ENCODE measurements at places on chromosomes 12 and 14.

- no peak for DNase-seq
Measured at GRCh38 chr14:53651096-53651740, 305.4 kb downstream of the BMP4 start.

DNA sequence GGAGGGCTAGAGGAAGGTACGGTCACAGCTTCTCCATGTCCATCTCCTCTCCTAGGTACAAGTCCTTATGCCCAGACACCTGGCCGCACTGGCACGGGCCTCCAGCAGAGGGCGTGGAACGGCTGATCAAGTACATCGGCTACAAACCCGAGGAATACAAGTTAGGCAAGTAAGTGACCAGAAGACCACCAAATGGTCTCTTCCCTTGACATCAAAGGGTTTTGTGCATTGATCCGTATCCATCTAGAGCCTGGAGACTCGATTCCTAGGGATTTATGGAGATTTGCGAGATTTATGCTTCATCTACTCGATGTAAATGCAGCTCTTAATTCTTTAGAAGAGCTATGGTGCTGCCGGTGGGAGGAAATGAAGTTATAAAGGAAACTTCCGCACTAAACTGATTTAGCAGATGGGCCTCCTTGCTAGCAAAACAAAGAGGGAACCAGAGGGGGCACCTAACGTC is 44.2 kb downstream of the KCTD10 start:
- DNase-seq = no peak

GRCh38 chr12:51048661-51049251 is 629 bp downstream of the LETMD1 start:
- DNase-seq = no peak

GRCh38 chr14:100712490-100712889 is 14.2 kb upstream of the DLK1 start:
- no peak for DNase-seq

GRCh38 chr14:102594514-102595175 is 2.2 kb downstream of the RCOR1 start:
- no peak for DNase-seq

GRCh38 chr14:58332561-58332960 is 34.2 kb downstream of the ARID4A start:
- no peak for DNase-seq

DNA sequence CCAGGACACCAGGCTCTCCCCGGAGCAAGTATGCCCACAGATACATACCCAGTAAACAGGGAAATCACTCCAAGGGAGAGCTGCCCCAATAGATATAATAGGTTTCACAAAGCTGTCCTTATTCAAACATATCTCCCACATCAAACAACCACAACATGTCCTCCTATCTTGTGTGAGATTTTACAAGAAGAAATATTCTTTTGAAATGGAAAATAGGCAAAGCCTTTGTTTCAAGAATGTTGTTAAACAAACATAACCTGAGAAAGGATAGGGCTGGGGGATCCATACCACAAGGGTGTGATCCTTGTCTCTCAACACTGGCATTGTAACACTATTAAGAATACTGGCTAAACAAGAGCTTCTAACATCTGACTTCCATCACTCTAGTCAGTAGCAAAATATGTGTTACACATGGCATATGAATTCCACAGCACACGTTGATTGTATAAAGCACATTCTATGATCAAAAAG is 32.9 kb downstream of the LGR5 start:
- no peak for DNase-seq

- no peak for DNase-seq
Measured at GRCh38 chr14:102539544-102540314, 30.2 kb upstream of the ANKRD9 start.

DNA sequence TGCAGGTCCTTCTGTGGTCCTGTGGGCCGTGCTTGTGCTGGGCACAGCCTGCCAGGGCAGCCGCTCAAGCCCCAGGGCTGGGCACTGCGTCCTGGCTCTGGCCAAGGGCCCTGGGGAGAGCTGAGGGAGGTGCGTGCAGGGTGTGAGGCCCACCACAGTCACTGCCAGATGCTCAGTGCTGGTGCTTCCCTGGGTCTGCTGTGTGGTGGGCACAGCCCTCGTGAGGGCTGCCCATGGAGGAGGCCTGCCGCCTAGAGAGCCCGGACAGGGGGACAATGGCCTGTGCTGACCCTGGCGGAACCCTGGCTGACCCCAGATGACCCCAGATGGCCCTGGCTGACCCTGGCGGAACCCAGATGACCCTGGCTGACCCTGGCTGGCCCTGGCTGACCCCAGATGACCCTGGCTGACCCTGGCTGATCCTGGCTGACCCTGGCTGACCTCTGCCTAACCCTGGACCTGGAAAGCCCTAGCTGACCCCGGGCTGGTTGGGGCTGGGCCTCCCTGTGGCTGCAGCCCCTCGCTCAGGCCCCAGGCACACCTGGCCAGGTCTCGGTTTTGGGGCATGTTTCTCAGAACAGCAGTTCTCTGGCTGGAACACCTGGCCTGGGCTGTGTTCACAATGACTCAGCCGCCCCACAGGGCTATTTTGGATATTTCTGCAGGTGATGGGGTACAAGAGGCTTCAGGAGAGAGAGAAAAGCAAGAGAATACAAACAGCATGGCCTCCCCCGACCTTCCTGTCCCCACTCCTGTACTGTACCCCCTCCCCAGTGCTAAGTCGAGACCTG is 55.4 kb downstream of the TMEM121 start:
- no peak for DNase-seq

DNA sequence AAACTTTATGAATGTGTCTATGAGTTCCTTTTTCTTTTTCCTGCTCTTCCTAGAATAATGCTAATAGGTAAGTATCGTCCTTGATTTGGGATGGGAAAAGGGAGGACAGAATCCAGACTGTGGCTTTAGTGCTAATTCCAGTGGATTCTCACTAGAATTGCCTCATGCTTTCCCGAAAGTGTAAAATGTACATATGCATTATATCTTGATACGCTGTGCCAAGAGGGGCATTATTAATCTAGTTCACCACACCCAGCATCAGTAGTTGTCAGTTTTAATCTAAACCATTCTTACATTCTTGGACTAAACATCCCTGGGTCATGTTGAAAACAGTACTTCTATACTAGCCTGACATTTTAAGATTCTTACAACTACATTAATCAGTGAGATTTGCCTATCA is 49.3 kb downstream of the GCH1 start:
- no peak for DNase-seq

GRCh38 chr12:54882079-54882478 is 27.8 kb downstream of the MUCL1 start:
- DNase-seq = no peak

DNA sequence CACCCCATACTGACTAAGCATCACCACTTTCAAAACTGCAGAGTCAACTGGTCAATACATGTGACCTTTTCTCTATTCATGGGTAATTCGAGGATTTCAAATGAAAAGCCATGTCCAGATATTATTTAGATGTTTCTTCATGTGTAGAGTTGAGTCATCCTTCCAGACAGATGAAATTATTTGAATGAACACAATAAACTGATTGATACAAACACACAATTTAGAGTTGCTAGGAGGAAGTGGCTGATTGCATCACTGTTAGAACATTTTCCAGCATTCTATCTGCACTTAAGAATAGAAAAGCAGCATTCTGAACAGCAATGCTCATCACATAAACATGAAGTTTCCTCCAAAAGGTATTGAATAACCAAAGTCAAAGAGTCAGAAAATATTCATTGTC is 273.5 kb upstream of the SOX5 start:
- DNase-seq = no peak

DNA sequence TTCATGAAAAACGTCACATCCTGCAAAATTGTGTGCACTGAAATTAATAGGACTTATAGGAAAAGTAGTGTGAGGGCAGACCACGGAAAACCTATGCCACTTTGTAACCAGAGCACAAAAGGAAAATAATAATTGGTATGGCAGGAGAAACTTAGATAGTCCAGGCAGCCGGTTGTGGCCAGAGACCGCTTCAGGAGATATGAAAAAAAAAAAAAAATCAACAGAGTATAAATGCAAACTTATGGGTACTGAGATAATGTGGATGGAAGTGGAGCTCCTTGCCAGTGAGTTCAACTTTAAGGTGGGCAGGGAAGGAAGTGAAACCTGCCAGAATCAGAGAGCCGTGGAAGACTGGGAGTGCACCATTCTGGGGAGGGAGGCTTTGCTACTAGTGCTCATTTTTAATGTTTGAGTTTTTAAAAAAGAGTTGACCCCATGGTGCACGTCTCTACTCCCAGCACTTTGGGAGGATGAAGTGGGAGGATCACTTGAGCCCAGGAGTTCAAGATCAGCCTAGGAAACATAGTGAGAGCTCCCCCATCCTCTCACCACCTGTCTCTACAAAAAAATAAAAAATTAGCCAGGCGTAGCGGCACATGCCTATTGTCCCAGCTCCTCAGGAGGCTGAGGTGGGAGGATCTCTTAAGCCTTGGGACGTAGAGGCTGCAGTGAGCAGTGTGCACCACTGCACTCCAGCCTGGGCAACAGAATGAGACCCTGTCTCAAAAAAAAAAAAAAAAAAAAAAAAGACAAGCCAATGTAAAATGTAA is 34.3 kb upstream of the METAP2 start:
- DNase-seq = no peak

GRCh38 chr12:12887471-12887870 is 3.9 kb upstream of the GPRC5A start:
- DNase-seq = no peak

GRCh38 chr14:30872602-30873001 is 1.8 kb upstream of the COCH start:
- DNase-seq = no peak

GRCh38 chr12:132056320-132056719 is 87.8 kb downstream of the DDX51 start:
- DNase-seq = no peak

DNA sequence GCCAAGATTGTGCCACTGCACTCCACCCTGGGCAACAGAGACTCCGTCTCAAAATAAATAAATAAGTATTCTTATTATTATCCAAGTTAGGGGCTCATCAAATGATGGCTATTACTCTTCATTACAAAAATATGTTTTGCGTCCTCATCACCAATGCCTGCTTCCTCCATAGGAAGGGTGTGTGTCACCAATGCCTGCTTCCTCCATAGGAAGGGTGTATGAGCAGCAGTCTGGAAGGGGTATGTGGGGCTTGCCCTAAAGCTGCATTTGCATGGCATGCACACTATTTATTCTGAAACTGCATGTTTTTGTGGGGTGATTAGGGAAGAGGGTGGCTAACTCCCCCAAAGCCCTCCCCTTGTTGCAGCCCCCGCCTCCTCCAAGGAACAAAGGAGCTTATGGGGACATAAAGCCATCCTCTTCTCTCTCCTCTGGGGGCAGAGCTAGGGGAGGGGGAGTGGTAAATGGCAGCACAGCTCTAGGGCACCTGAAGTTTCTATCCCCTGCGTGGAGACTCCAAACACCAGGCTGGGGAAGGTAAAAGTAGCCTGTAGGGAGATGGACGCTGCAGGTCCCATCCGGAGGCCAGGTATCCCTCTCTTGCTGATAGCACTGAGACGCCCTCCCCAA is 1.3 kb downstream of the CAMKK2 start:
- no peak for DNase-seq

- DNase-seq = no peak
Measured at GRCh38 chr12:95701722-95702418, 88.7 kb downstream of the NTN4 start.

- DNase-seq = no peak
Measured at GRCh38 chr12:120538281-120539156, 4.4 kb downstream of the RNF10 start.

DNA sequence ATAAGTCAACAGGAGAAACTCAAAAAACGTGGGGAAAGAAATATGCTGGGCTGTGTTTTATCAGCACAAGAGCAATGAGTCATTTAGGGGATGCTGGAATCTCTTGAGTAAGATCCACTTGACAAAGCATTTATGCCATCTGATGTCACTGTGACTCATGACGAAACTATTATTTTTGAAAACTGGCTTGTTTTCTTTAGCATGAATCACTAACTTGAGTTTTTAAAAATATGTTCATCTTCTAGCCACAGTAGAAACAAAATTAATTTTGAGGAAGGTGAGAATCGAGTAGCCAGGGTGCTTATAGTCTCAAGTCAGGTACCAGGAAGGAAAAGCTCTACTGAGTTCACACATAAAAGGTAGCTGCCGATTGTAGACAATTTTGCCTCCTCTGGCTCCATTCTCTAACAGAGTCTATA is 456.2 kb upstream of the MGAT4C start:
- DNase-seq = no peak

DNA sequence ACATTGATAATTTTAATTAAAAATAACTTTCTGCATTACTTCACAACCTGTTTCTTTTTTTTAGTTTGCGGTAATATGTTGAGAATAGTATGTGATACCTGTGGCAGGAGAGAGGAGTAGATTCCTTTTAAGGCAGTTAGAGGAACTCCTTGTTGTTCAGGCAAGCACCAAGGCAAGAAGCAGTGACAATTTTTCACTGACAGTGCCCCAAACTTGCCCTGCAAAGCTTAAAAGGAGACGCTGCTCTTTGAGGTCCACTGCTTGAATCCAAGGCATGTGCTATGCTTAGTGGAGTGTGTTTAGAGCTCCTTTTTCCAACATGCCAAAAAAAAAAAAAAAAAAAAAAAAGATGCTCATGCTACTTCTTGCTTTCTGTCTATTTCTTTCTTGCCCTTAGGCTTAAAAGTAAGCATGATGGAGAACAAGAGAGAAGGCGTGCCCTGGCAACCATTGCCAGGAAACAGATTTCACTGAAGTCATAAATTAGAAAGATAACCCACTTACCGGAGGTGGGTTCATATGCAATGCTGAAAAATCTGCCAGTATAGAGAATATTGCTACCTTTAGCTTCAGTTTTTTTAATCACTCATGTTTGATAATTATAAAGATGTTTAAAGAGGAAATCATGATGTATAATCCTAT is 58.3 kb upstream of the DYRK2 start:
- no peak for DNase-seq

GRCh38 chr12:40015345-40015744 is 90.5 kb downstream of the SLC2A13 start:
- no peak for DNase-seq

GRCh38 chr14:65928995-65929394 is 516.5 kb downstream of the FUT8 start:
- no peak for DNase-seq

DNA sequence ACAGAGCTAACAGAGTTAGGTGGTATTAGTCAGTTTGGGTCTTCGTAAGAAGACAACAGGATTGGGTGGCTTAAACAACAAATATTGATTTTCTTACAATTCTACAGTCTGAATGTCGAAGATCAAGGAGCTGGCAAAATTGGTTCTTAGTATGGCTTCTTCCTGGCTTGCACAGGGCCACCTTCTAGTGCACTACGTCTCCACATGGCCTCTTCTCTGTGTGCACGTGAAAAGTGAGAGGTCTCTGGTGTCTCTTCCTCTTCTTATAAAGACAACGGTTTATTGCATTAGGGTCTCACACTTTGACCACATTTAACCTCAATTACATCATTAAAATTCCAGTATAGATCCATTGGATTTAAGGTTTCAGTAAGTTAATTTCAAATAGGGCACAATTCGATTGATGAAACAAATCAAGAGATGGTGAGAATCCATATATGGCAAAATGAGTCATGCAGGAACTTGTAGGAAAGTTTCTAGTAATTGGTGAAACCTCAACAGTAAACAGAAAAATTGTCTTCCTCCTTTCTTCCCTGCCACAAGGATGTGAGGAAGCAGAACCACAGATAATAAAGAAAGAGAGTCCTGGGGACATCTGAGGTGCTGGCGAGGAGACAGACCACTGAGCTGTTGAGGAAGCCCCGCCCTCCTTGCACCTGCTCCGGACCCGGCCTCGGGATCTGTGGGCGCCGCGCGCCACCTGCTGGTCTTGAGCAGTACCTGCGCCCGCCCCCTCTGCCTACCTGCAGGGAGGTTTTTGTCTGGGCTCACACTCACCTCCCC is 846.7 kb downstream of the TMEM121 start:
- no peak for DNase-seq

GRCh38 chr14:22303589-22304195 is 285.3 kb downstream of the DAD1 start:
- no peak for DNase-seq

Data from nucleus accumbens (tissue), 56 donors.